Fibroblast of skin of right biceps (primary cell): ENCODE measurements at places on chromosomes 2 and 18.

GRCh38 chr2:21163213-21163612 lies 39.4 kb downstream of the TDRD15 start:
- no peak for DNase-seq

- DNase-seq, result peak; percentile 33
These were observed 120.8 kb downstream of the GREB1L start for GRCh38 chr18:21362831-21363230.

- DNase-seq, result no peak
These were observed 57.9 kb upstream of the EPAS1 start for GRCh38 chr2:46239175-46239846.

GRCh38 chr2:213017404-213017803 lies 134.0 kb downstream of the IKZF2 start:
- DNase-seq, result no peak

- no peak for DNase-seq
These were observed 65.6 kb downstream of the MAPRE2 start for GRCh38 chr18:35106845-35107148.

DNA sequence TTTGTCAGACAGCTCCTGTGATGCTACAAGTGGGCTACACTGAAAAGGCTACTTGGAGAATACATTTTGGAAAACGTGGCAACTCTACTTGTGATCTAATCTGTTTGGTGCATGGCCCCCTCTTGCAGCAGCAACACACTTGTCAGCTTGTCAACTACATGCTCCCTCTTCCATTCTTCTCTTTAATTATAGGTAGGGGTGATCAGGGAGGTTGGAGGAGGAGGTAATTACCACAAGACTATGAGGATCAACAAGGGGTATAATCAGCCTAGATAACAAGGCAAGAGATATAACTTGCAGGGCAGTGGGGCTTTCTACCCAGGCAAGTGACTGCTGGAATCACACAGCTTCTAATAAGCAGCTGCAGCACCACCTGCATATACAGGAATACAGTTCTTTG lies 104.9 kb downstream of the ACVR1 start:
- no peak for DNase-seq

DNA sequence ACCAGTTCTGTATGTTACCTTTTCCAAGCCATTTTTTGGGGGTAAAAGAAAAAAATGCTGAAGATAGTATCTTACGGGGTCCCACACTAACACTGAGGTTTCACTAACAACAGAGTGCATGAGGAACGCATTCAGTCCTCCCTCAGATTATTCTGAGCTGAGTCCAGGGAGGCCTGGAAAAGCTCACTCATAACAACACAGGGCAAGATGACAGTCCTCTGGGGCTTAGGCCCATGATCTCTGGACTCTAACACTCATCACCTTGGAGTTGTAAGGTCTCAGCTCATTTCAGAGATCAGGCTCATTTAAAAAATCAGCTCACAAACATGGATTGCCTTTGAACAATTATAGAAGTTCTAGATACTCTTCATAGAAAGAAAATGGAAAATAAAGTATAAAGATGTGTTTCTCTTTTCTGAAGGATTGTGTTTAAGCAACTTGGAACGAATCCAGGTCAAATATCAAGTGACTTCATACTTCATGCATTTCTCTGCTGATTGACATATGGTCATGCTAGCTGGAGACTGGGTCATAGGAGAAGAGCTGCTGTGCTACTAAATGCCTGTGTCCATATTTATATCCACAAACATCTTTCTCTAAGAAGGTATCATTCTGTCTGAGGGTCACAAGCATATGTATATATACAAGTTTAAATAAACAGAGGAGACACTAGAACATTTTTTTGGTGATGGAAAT lies 265.8 kb downstream of the ALK start:
- DNase-seq, result peak; percentile 45
